Fibroblast of mammary gland (primary cell): ENCODE measurements at places on chromosomes 4 and X.

DNA sequence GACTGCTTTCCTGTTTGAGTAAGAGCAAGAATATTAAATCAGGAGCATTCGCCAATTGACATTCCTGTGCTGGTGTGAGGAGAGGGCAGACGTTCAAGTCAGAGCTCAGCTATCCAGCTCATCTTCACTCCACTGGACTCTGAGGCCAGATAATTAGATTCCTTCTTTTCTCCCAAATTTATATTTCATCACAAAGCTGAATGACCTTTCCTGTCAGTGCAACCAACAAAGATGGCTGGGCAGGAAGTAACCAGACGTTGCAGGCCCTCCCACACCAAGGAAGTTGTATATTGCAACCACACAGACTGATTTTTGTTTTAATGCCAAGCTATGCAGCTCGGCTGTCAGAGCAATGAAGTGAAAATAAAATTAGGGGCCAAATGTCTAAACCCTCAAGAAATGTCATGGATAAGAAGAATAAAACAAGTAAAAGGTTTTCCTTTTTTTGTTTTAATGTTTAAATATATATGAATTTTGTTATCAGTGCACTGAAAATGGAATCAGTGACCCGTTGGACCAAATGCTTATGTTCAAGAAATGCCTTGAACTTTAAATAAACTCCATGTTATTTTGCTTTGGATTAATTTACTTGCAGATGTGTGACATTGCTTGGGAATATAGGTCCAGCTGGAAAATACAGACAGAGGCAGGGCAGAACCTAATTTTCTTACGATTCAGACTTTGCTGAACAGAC is 578.9 kb upstream of the FAT1 start:
- DNase-seq: peak; percentile 10

DNA sequence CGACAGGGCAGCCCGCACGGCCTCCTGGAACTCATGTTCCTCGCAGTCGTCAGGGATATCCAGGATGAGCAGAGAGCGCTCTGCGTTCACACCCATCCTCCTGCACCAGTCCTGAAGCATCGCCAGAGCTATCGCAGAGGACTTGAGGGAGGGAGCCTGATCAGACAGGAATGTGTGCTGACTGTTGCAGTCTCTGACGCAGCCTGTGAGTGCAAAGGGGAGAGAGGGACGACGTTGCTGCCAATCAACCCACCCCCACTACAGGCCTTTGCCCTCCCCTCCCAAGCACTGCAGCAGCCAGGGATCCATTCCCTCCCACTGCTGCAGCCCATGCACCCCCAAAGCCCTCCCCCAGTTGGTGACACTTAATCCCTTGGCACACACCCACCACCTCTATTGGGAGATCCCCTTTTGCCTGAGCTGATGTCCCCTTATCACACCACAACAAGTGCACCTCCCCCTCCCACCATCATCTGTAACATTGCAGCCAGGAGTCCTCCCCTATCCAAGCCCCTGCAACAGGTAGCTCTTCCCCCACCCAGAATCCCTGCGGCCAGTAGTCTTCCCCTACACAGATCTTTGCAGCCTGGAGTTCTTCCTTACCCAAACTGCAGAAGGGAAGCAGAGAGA is 897 bp downstream of the PNMA6F start:
- DNase-seq: no peak

DNA sequence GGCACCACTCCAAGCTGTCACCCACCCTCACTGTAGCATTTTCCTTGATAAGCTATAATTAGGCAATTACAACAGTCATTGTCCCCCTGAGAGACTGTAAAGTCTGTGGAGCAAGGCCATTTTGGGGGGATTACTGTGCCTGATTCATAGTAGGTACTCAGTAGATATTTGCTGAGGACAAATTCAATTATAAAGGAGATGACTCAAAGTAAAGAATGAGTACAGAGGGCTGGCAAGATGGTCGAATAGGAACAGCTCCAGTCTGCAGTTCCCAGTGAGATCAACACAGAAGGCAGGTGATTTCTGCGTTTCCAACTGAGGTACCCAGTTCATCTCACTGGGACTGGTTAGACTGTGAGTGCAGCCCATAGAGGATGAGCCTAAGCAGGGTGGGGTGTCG is 42.0 kb downstream of the MAOB start:
- no peak for DNase-seq

GRCh38 chrX:17993062-17993461 is 132.0 kb upstream of the RAI2 start:
- DNase-seq: no peak

GRCh38 chrX:78019586-78020483 is 50.4 kb upstream of the PGAM4 start:
- DNase-seq: no peak

GRCh38 chr4:1012034-1012739 is 761 bp downstream of the FGFRL1 start:
- no peak for DNase-seq

DNA sequence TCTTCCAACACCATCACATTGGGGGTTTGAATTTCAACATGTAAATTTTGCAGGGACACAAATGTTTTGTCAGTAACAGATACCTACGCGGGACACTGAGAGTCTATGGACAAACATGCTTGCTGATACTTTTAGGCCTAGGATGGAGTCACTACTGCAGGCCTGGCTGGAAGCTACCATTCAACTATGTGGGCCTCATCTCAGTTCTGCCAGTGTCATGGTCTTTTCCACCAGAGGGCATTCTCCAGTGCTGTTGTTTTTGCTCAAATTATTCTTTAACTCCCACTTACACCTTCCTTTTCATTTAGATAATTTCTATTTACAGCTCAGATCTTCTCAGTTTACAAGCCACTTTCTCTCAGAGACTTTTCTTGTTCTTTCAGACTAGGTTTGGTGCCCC is 7.0 kb upstream of the ANK2 start:
- DNase-seq: no peak

- DNase-seq: peak; percentile 80
Measured at GRCh38 chrX:103792916-103793544, 16.4 kb downstream of the PLP1 start.

GRCh38 chr4:184409911-184410692 is 64.2 kb downstream of the IRF2 start:
- no peak for DNase-seq

DNA sequence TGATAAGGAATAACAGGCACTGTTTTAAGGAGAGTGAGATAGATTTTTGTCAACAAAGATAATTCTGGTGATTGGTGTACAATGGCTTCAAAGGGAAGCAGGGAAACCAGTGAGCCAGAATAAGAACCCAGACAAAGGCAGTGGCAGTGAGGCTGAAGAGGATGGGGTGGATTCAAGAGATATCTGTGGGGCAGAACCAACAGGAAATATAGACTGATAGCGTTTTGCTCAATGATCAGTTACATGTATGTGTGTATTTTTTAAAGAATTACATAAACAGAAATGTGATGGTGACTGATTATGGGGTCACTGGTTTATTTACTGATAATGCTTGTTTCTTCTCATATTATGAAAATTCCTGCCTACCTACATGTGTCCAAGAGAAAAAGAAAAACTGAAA is 66.4 kb downstream of the AMMECR1 start:
- DNase-seq: no peak

- no peak for DNase-seq
Measured at GRCh38 chr4:2995546-2996265, 32.3 kb downstream of the GRK4 start.

DNA sequence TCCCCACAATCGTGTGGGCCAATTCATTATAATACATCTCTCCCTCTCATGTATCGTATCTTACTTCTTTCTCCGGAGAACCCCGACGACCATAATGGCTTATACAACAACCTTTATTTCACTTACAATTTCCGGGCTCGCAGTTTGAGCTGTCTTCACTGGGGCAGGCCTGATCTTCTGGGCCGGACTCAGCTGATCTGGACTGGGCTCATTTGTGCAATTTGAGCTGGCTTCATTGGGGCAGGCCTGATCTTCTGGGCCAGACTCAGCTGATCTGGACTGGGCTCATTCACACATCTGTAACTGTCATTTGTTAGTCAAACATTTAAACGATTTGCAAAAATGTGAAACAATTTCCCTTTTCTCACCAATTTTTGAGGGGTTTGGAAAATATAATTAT is 171.5 kb upstream of the FRG1 start:
- no peak for DNase-seq

GRCh38 chr4:37138789-37139188 is 105.8 kb upstream of the NWD2 start:
- DNase-seq: no peak

DNA sequence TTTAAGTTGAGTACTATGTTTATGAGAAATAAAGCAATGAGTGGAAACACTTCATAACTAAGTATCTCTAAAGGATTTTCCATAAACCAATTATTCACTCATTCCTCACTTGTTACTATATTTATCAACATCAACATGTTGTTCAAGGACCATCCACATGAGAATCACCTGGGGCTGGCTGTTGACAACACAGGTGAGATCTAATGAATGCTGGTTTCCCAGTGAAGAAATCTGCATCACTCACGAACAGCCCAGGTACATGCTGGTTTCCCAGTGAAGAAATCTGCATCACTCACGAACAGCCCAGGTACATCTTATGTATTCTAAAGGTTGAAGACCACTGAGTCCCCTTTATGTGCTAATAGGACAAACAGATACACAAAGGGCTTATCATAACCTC is 32.5 kb downstream of the TSPAN5 start:
- no peak for DNase-seq

GRCh38 chr4:13176741-13177142 is 307.4 kb downstream of the RAB28 start:
- DNase-seq: no peak

- DNase-seq: no peak
Measured at GRCh38 chr4:11009281-11009680, 324.7 kb upstream of the CLNK start.

- DNase-seq: no peak
Measured at GRCh38 chr4:180449395-180449956, 1793.7 kb upstream of the TENM3 start.

- no peak for DNase-seq
Measured at GRCh38 chrX:19810006-19810774, 77.2 kb downstream of the SH3KBP1 start.

DNA sequence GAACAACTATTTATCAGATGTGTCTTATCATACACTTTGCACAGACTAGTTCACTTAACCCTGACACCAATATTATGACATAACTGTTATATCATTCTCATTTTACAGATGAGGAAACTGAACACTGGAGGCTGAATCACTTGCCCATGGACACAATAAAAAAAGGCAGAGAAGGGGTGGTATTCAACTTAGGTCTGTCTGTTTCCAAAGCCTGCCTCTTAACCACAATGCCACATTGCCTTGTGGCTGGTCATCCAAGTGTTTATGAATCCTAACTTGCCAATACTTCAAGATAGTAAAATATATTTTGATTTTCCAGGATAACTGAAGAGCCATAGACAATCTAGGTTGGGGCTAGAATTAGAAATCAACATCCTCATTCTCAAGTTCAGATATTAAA is 327.8 kb downstream of the NR3C2 start:
- no peak for DNase-seq

DNA sequence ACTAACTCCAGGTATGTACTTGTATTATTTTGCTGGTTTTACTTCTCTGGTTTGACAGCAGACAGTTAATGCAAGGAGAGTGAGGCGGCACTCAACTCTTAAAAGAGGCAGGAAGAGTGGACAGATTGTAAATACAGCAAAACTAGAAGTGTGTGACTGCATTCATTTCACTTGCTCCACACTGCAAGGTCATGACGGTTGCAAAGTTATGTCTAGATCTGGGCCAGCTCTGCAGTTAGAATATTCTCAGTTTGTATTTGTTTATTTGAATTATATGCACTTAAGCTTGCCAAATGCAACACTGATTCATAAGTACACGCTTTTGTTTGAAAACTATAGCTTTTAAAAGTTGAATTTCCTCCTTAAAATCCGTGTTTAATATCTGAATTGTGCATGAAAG is 148.9 kb downstream of the STIM2 start:
- DNase-seq: peak; percentile 70

DNA sequence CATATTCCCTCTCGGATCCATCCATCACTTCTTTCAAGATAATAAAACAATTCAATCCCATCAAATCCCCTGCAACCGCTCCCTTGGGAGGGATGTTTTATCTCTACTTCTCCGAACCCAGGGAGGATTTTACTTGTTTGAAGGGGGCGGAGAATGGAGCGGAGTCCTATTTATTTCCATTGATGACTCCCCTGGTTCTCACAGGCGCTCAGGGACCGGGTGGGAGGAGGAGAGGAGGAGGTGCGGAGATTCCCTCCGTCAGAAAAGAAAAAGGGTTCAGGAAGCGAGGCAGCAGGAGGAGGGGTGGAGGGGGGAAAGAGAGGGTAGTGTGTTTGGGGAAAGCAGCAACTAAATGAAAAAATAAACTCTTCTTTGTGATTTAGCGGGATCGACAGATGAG is 2.1 kb downstream of the NDNF start:
- no peak for DNase-seq

GRCh38 chr4:30802622-30803323 is 82.6 kb downstream of the PCDH7 start:
- peak; percentile 88 for DNase-seq

- no peak for DNase-seq
Measured at GRCh38 chr4:135050086-135050717, 848.6 kb upstream of the PABPC4L start.

DNA sequence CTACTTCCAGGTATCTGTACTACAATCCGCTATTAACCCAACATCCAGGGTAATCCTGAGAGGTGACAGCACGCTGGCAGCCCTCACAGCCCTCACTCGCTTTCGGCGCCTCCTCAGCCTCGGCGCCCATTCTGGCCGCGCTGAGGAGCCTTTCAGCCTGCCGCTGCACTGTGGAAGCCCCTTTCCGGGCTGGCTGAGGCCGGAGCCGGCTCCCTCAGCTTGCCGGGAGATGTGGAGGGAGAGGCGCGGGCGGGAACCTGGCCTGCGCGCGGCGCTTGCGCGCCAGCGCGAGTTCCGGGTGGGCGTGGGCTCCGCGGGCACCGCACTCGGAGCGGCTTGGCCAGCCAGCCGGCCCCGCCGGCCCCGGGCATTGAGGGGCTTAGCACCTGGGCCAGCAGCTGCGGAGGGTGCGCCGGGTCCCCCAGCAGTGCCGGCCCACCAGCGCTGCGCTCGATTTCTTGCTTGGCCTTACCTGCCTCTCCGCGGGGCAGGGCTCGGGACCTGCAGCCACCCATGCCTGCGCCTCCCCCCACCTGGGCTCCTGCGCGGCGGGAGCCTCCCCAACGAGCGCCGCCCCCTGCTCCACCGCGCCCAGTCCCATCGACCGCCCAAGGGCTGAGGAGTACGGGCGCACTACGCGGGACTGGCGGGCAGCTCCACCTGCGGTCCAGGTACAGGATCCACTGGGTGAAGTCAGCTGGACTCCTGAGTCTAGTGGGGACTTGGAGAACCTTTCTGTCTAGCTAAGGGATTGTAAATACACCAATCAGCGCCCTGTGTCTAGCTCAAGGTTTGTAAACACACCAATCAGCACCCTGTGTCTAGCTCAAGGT is 87.3 kb downstream of the PRSS12 start:
- DNase-seq: no peak

- no peak for DNase-seq
Measured at GRCh38 chrX:109350551-109350950, 131.3 kb downstream of the GUCY2F start.

GRCh38 chr4:137774501-137774900 is 242.2 kb upstream of the PCDH18 start:
- no peak for DNase-seq

- DNase-seq: no peak
Measured at GRCh38 chrX:10988653-10989052, 122.5 kb upstream of the HCCS start.

- DNase-seq: no peak
Measured at GRCh38 chr4:100809506-100809905, 291.7 kb upstream of the EMCN start.

GRCh38 chrX:154002215-154002719 is 17.4 kb downstream of the IRAK1 start:
- peak; percentile 80 for DNase-seq
